Neural progenitor cell (in vitro differentiated cells): ENCODE measurements at places on chromosomes 1 and 21.

GRCh38 chr1:46757956-46758528, 39.1 kb upstream of the EFCAB14 start:
- no peak overlapping the region for H3K27ac ChIP-seq
- H3K4me3 ChIP-seq, result no peak overlapping the region
- H3K36me3 ChIP-seq, result no peaks in the 10 kb centered on the region

DNA sequence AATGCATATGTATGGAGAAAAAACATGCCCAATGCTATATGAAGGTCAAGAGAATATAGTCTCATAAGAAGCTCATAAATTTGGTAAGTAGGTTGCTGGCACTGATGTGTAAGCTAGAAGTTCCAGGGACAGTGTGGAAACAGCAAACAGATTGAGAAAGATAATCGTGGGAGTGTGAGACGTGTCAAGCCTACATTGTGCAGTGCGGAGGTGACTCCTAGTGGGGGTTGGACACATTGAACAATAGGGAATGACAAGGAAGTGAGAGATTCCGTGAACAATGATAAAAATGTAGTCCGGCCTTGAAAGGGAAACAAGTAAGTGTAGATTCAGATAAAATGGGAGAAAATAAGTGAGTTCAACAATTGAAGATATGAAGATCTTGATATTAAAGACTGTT, 788.4 kb upstream of the PRMT6 start:
- H3K27ac ChIP-seq, result no peak overlapping the region
- H3K36me3 ChIP-seq, result no peaks in the 10 kb centered on the region
- H3K4me3 ChIP-seq, result no peak overlapping the region
- H3K27me3 ChIP-seq, result no peaks in the 10 kb centered on the region
- no peaks in the 10 kb centered on the region for H3K4me1 ChIP-seq

GRCh38 chr1:79497193-79497773, 490.8 kb upstream of the ADGRL4 start:
- peak; percentile 54 for DNase-seq
- H3K27me3 ChIP-seq, result no peaks in the 10 kb centered on the region
- peaks cover 17% of the 10 kb centered on the region for H3K4me1 ChIP-seq
- no peaks in the 10 kb centered on the region for H3K36me3 ChIP-seq
- H3K27ac ChIP-seq, result no peak overlapping the region

- no peak for DNase-seq
- H3K27ac ChIP-seq, result no peak overlapping the region
- no peaks in the 10 kb centered on the region for H3K4me1 ChIP-seq
- no peaks in the 10 kb centered on the region for H3K36me3 ChIP-seq
- no peak overlapping the region for H3K4me3 ChIP-seq
- no peaks in the 10 kb centered on the region for H3K27me3 ChIP-seq
Observed at GRCh38 chr1:197486946-197487345, 218.9 kb downstream of the CRB1 start.

GRCh38 chr1:208207388-208208131, 36.6 kb downstream of the PLXNA2 start:
- DNase-seq, result no peak
- H3K4me3 ChIP-seq, result no peak overlapping the region
- H3K4me1 ChIP-seq, result peaks cover 31% of the 10 kb centered on the region
- no peak overlapping the region for H3K27ac ChIP-seq
- H3K27me3 ChIP-seq, result no peaks in the 10 kb centered on the region

- no peak overlapping the region for H3K4me3 ChIP-seq
- H3K27ac ChIP-seq, result no peak overlapping the region
- no peaks in the 10 kb centered on the region for H3K27me3 ChIP-seq
Observed at GRCh38 chr21:27807596-27807995, 840.7 kb upstream of the ADAMTS5 start.

DNA sequence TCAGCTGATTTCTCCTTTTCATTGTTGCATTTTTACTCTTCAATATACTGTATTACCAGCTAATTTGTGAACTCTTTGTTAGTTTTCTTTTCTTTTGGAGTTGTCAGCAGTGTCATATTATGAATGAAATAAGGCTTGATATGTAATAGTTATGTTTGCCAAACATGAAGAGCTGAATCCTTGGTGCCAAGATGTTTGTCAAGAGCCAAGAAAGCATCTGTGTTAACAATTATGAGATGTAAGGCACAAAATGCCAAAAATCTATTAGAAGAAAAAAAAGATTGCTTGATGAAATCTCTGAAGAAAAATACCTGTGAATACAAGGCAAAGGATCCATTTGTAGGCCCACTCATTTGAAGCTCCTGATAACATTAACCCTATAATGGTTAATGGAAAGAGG, 48.4 kb upstream of the RNPC3 start:
- no peaks in the 10 kb centered on the region for H3K4me1 ChIP-seq
- H3K27me3 ChIP-seq, result no peaks in the 10 kb centered on the region
- no peak for DNase-seq
- no peak overlapping the region for H3K27ac ChIP-seq
- H3K4me3 ChIP-seq, result no peak overlapping the region
- no peaks in the 10 kb centered on the region for H3K36me3 ChIP-seq

DNA sequence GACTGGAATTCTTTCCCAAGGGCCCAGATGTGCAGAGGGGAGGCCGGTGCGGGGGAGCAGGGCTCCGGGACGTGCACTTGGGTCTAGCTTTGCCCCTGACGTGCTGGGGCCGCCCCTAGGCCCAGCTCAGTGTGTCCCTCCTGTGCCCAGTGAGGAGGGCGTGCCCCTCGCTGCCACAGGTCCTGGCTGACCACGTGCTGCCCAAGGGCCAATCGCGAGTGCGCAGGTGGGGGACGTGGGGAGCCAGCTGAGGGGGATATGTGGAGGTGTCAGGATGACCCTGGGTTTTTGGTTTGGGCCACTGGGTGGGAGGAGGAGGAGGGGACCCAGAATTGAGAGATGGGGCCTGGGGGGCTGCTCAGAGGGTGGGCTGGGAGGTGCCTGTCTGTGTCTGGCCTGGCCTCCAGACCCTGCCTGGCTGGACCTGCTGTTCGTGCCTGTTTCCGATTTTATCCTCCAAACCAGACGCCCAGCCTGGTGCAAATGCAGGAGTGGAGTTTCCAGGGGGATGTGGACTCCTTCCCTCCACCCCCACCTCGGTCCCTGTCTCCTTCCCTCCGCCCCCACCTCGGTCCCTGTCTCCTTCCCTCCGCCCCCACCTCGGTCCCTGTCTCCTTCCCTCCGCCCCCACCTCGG, 6.1 kb upstream of the RNF223 start:
- H3K27me3 ChIP-seq, result peaks cover 20% of the 10 kb centered on the region
- H3K36me3 ChIP-seq, result no peaks in the 10 kb centered on the region
- peaks cover 7% of the 10 kb centered on the region for H3K4me1 ChIP-seq
- H3K4me3 ChIP-seq, result peak overlapping the region; percentile 36

- H3K27me3 ChIP-seq, result peaks cover 23% of the 10 kb centered on the region
- H3K4me1 ChIP-seq, result peaks cover 10% of the 10 kb centered on the region
- H3K27ac ChIP-seq, result no peak overlapping the region
- H3K36me3 ChIP-seq, result no peaks in the 10 kb centered on the region
- H3K4me3 ChIP-seq, result no peak overlapping the region
- no peak for DNase-seq
Observed at GRCh38 chr1:46399307-46399706, 5.2 kb downstream of the FAAH start.

DNA sequence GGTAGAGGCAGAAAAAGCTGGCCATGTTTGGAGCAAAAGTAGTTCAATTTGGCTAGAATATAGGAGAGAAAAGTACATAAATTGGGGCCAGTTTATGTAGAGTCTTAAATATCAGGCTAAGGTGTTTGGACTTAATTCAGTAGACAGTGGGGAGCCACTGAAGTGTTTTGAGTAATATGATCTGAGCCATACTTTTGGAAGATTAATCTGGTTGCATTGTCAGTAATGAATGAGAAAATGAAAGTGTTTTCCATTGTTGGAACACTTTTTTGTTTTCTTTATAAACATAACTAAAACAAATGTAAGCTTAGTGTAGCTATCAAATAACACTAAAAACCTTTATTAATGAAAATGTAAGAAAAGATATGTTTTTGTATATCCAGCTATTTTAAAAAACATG, 42.1 kb downstream of the POU2F1 start:
- H3K27ac ChIP-seq, result no peak overlapping the region
- H3K36me3 ChIP-seq, result no peaks in the 10 kb centered on the region
- DNase-seq, result no peak

- H3K4me1 ChIP-seq, result peaks cover 43% of the 10 kb centered on the region
- peak overlapping the region; percentile 68 for H3K4me3 ChIP-seq
- H3K27ac ChIP-seq, result no peak overlapping the region
- DNase-seq, result no peak
Observed at GRCh38 chr1:183025782-183026774, 2.9 kb downstream of the LAMC1 start.

GRCh38 chr1:233735331-233735730, 121.4 kb downstream of the KCNK1 start:
- DNase-seq, result no peak
- H3K4me3 ChIP-seq, result no peak overlapping the region

GRCh38 chr1:92881391-92881790, 49.6 kb downstream of the RPL5 start:
- no peaks in the 10 kb centered on the region for H3K27me3 ChIP-seq
- DNase-seq, result no peak
- H3K4me3 ChIP-seq, result no peak overlapping the region
- no peak overlapping the region for H3K27ac ChIP-seq
- no peaks in the 10 kb centered on the region for H3K36me3 ChIP-seq
- H3K4me1 ChIP-seq, result peaks cover 15% of the 10 kb centered on the region

- no peak for DNase-seq
- H3K4me3 ChIP-seq, result no peak overlapping the region
- H3K27me3 ChIP-seq, result no peaks in the 10 kb centered on the region
- H3K4me1 ChIP-seq, result peaks cover 9% of the 10 kb centered on the region
- H3K27ac ChIP-seq, result no peak overlapping the region
Observed at GRCh38 chr1:2388004-2388913, 3.1 kb downstream of the MORN1 start.

- no peak for DNase-seq
- no peaks in the 10 kb centered on the region for H3K36me3 ChIP-seq
- H3K27ac ChIP-seq, result no peak overlapping the region
- H3K27me3 ChIP-seq, result no peaks in the 10 kb centered on the region
- no peak overlapping the region for H3K4me3 ChIP-seq
Observed at GRCh38 chr1:109689844-109690405, 2.3 kb downstream of the GSTM1 start.

GRCh38 chr1:102853701-102854187, 254.6 kb downstream of the COL11A1 start:
- H3K4me1 ChIP-seq, result no peaks in the 10 kb centered on the region
- H3K27ac ChIP-seq, result no peak overlapping the region
- DNase-seq, result no peak
- H3K4me3 ChIP-seq, result no peak overlapping the region
- no peaks in the 10 kb centered on the region for H3K27me3 ChIP-seq
- H3K36me3 ChIP-seq, result no peaks in the 10 kb centered on the region

DNA sequence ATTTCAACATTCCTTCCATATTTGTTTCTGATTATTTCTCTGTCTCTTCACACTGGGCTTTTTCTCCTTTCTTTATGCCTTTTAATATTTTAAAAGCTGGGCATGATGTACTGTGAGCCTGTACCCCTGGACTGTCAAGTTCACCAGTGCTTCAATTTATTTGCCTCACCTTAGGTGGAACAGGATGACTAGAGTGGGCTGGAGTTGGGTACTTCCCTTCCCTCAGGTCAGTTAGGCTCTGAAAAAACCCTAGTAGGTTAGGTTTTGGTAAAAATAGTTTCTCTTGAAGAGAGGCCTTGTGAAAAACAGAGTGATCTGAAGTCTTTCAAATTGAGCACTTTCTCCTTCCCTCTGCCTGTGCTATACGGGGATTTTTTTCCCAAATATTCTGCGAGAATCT, 163.0 kb upstream of the LYPLAL1 start:
- DNase-seq, result no peak
- H3K4me3 ChIP-seq, result no peak overlapping the region
- no peaks in the 10 kb centered on the region for H3K4me1 ChIP-seq

GRCh38 chr1:165875171-165875570, 47.8 kb downstream of the UCK2 start:
- H3K4me3 ChIP-seq, result no peak overlapping the region
- no peak for DNase-seq
- H3K27ac ChIP-seq, result no peak overlapping the region
- H3K4me1 ChIP-seq, result no peaks in the 10 kb centered on the region
- peaks cover 9% of the 10 kb centered on the region for H3K36me3 ChIP-seq

GRCh38 chr1:8516278-8516777, 198.4 kb downstream of the SLC45A1 start:
- H3K27ac ChIP-seq, result no peak overlapping the region
- no peak for DNase-seq
- H3K4me1 ChIP-seq, result peaks cover 24% of the 10 kb centered on the region
- no peaks in the 10 kb centered on the region for H3K27me3 ChIP-seq
- H3K4me3 ChIP-seq, result no peak overlapping the region

DNA sequence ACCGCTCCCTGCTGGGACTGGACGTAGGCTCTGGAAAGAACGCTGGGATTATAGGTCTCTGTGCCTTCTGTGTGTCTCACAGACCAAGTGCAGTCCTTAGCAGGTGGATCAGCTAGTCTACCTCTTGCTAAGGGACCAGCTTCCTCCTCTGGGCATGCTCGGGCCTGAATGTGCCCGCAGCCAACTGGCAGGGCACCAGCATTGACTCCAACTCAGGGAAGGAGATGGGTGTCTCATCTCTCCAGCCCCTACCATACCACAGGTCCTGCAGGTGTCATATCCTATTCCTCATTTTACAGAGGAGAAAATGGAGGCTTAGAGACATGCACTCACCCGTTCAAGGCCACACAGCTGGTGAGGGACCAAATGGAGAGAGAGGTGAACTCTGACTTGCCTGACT, 340.2 kb downstream of the PTPRU start:
- peaks cover 21% of the 10 kb centered on the region for H3K4me1 ChIP-seq
- no peak for DNase-seq
- no peaks in the 10 kb centered on the region for H3K27me3 ChIP-seq
- no peak overlapping the region for H3K4me3 ChIP-seq
- no peaks in the 10 kb centered on the region for H3K36me3 ChIP-seq

DNA sequence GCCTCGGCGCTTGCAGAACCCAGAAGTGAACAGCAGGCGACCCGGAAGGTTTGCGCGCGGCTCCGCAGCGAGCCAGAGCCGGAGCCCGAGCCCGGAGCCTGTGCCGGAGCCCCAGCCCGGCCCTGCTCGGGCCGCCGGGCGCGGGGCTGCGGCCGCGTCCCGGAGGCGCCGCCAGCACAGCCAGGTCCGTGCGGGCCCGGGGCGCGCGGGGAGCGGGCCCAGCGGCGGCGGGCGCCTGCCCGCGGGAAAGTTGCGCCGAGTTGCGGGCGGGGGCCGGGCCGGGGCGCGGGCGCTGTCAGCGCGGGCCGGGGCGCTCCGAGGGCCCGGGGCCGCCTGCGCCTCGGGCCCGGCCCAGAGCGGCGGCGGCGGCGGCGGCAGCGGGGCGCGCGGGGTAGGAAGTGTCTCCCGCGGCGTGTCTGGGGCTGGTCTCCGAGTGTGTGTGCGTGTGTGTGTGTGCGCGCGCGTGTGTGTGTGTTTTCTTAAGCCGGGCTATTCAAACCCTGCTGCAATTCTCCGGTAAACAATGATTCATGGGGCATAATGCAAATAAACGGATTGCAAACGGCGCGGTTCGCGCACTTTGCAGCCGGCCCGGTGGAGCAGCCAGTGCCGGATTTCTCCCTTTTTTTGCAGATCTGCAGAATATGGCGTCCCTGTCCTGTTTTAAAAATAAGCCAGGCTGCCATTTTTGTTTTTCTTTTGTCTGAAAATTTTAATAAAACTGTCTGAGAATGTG, at the start of gene ZNF362:
Gene ZNF362 (plus strand): TSS at position 22 of the 736 bp plus-strand sequence. CDS start 14,083 bp downstream, outside the sequence.
- H3K27ac ChIP-seq, result no peak within 1 kb of the TSS
- peak within 1 kb of the TSS; percentile 93 for H3K4me3 ChIP-seq
- peaks cover 22% of the 10 kb centered on the region for H3K4me1 ChIP-seq

- no peaks in the 10 kb centered on the region for H3K27me3 ChIP-seq
- H3K4me3 ChIP-seq, result no peak overlapping the region
- DNase-seq, result no peak
- no peak overlapping the region for H3K27ac ChIP-seq
- no peaks in the 10 kb centered on the region for H3K36me3 ChIP-seq
- peaks cover 8% of the 10 kb centered on the region for H3K4me1 ChIP-seq
Observed at GRCh38 chr1:245765230-245766000, 610.6 kb downstream of the KIF26B start.

- no peak overlapping the region for H3K27ac ChIP-seq
- no peak overlapping the region for H3K4me3 ChIP-seq
- H3K27me3 ChIP-seq, result peaks cover 32% of the 10 kb centered on the region
- no peaks in the 10 kb centered on the region for H3K36me3 ChIP-seq
- no peaks in the 10 kb centered on the region for H3K4me1 ChIP-seq
Observed at GRCh38 chr1:167442142-167442848, 76.0 kb downstream of the CD247 start.
